ENCODE measurements at places on chromosomes 1 and 21.
A peak's percentile ranks its signal among the peaks of the same experiment; 100 is the strongest.

GRCh38 chr1:87905651-87906050 lies 577.0 kb downstream of the LMO4 start:
- DNase-seq = no peak

GRCh38 chr1:201482755-201483154 lies 13.8 kb upstream of the PHLDA3 start:
- DNase-seq = no peak

DNA sequence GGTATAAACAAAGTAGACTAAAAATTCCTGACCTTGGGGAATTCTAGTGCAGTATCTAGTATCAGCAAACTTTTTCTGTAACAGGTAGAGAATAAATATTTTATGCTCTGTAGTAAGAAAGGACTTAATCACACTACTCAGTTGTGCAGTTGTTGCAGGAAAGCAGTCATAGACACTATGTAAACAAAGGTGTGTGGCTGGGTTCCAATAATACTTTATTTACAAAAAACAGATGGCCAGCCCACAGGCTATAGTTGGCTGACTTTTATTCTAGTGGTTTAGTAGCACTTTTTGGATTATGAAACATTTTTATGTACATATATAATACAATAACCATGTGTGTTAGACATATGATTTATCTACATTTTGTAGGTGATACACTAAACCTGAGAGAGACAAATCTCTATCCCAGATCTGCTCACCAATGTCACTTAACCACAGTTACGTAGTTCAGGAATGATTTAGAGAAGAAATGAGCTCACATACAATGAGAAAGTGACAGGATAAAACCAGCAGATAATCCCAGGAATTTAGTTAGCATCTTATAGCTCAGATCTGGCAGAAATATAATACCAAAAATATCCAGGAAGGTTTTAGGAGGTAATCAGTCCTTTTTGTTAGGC lies 56.1 kb downstream of the MIER1 start:
- no peak for DNase-seq

- no peak for DNase-seq
Observed at GRCh38 chr1:8082945-8083344, 56.8 kb upstream of the ERRFI1 start.

GRCh38 chr1:97783751-97784150 lies 137.1 kb downstream of the DPYD start:
- no peak for DNase-seq

DNA sequence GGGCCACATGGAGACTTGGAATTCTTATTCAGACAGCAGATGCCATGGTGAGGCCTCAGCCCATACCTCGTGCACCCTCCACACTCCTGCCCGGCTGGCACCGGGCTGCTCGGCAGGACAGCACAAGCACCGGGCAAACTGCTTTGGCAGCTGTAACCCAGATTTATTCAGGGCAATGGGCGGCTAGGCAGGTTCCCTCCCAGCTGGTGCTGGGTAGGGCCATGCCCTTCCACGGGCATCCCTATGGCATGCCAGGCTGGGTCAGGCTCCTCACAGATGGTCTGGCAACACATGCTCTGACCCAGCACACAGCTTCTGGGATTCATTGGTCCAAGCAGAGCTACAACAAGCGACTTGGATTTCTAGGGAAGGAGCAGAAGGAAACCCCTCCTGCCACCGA lies 53.4 kb downstream of the ATP1A1 start:
- no peak for DNase-seq

GRCh38 chr1:110393691-110394492 lies 3.1 kb upstream of the SLC16A4 start:
- no peak for DNase-seq

- DNase-seq = no peak
Observed at GRCh38 chr21:26123012-26123411, 47.6 kb downstream of the APP start.

DNA sequence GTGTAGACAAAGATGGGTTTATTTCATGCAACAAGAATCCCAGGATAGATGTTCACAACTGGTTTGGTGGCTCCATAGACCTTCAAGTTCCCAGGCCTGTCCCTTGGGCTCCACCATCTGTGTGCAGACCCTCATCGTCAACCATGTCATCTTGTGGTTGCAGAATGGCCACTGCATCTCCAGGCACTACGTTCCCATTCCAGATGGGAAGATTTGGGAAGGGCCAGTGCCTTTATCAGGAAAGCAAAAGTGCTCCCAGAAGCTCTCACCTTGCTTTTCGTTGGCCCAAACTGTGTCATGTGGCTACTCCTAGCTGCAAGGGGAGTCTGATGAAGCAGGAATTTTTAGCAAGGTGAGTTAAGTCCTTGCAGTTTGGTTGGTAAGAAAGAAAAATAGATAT lies 12.8 kb downstream of the TMCC2 start:
- no peak for DNase-seq

GRCh38 chr1:39902460-39902807 lies 717 bp upstream of the MYCL start:
- DNase-seq = no peak

DNA sequence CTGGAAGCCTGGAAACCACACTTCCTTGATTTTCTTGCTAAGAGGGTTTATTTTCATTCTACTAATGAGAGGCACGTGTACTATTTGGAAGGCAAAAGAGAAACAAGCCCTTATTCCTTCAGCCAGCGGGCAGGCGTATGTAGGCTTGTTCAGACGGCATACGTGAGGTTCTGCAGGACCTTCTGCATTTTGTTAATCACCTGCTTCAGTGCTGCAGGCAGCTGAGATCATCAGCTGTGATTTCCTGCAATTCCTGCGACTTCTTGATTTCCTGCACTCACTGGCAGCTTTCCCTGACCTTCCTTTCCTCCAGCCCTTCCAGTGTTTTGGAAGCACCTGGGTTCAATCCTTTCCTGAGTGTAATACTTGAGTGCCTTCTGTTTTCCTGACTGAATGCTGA lies 43.4 kb downstream of the TSNAX start:
- DNase-seq = no peak

DNA sequence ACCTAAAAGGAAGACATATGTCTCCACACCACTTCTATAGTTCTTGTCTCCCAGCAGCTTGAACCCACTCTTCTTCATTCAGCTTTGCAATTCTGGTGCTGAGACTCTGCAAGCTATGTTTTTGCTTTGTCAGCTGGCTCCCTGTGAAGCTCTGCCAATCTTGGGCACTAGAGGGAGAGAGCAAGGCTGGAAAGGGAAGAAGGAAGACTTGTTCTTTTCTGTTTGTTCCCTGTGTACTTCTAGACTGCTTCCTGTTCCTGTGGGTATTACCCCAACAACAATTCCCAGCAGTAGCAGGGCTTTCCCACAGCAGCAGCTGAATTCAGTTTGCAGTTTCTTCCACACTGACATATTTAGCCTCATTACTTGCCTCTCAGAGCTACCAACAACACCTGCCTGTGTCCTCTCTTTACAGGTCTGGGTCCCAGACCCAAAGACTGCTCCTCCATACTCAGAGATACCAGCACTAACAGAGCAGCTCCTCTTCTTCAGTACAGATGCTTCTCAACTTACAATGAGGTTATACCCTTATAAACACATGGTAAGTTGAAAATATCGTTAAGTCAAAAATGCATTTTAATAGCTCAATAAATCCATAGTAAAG lies 275.2 kb upstream of the NEGR1 start:
- no peak for DNase-seq

DNA sequence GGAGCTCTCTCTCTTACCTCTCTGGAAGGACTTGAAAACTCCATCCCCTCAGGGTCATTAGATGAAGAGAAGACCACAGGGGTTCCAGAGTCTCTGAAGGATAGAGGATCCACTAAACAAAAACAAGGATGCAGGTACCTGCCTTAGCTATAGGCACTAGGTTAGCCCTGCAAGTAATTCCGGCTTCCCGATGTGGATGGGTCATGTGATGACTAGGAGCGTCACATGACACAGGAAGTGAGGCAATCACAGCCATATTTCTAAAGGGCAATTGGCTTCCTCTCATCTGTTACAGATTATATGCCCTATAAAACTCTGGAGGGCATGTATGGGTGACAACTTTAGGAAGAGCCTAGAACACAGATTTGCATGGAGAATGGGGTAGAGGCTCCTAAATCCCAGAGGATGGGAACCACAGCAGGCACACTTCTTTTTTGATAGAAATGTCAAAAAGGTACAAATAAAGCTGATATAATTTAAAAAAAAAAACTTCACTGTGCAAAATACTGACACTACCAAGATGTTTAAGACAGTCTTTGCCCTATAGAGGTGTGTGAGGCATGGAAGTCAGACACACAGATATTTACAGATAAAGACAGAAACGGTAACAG lies 14.1 kb downstream of the ENTREP3 start:
- peak; percentile 33 for DNase-seq

- no peak for DNase-seq
Observed at GRCh38 chr1:91606546-91607078, 106.0 kb downstream of the CDC7 start.

DNA sequence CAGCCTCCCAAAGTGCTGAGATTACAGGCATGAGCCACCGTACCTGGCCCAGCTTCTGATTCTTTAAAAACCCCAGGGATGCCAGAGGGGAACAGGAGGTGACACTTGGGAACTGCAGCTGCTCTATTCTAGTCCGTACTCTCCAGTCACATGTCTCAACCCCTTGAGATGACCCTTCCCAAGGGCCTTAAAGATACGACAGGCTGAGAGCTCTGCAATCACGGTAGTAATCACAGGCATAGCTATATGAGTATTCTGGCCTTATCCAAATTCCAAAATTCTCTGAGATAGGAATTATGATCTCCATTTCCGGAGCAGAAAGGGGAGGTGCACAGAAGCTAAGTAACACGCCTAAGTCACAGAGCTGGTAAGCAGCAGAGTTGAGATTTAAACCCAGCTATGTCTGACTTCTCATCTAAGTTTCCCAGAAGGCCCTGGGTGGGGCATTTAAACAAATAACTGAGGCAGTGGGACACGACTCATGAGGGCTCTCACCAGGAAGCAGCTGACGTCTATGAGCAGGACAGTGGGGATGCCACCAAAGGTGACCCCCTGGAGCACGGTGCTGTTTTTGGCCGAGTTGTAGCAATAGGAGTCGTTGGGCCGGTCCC lies 5.2 kb downstream of the TMEM63A start:
- no peak for DNase-seq

GRCh38 chr1:44290250-44291094 lies 64.6 kb downstream of the ERI3 start:
- DNase-seq = no peak

DNA sequence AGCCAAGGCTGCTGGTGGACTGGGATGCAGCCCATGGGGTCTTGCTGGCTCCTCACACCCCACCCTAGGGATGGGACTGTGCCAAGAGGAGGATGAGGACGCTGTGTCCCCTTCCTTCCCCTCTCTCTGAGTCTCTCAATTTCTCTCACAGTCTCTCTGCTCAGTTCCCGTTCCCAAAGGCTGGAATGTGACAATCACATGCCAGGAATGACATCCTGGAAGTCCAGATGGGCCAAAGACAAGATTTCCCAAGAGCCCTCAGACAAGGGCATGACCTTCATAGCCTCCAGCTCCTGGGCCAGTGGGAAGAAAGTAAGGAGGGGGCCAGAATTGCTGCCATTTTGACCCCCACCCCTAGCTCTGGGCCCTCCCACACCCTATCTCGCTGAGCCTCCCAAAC lies 7.6 kb upstream of the CDCP2 start:
- no peak for DNase-seq

DNA sequence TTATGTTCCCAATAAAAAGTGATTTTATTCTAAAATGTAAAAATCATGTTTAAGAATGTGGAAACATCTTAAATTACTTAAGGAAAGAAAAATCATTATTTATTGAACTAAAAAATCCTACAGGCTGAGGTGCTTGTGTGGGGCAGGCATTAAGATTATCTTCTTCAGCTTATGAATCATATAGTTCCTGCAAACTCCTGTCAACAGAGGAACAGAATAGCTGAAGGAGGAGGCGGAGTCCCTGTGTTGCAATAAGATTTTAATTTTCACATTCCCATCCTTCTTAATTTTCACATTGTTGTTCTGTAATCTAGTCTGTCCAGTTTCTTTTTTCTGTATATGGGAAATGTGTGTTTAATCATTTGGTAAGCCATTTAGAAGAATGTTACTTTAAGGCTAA lies 20.6 kb upstream of the OLFML3 start:
- no peak for DNase-seq

DNA sequence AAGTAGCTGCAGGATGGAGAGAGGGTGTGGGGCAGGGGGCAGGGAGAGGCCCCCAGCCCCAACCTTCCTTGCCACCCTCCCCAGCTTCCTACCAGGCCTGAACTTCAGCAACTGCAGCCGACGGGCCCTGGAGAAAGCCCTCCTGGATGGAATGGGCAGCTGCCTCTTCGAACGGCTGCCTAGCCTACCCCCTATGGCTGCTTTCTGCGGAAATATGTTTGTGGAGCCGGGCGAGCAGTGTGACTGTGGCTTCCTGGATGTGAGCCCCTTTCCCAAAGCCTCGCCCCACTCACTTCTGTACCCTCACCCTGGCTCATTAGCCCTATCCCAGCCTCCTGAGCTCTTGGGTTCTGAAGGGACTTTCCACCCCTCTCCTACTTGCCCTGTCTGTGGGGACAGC lies 6.0 kb downstream of the ADAM15 start:
- no peak for DNase-seq

GRCh38 chr1:52157582-52157981 lies 15.7 kb downstream of the ZFYVE9 start:
- DNase-seq = no peak

GRCh38 chr1:910881-911721 lies 12.6 kb upstream of the SAMD11 start:
- no peak for DNase-seq

DNA sequence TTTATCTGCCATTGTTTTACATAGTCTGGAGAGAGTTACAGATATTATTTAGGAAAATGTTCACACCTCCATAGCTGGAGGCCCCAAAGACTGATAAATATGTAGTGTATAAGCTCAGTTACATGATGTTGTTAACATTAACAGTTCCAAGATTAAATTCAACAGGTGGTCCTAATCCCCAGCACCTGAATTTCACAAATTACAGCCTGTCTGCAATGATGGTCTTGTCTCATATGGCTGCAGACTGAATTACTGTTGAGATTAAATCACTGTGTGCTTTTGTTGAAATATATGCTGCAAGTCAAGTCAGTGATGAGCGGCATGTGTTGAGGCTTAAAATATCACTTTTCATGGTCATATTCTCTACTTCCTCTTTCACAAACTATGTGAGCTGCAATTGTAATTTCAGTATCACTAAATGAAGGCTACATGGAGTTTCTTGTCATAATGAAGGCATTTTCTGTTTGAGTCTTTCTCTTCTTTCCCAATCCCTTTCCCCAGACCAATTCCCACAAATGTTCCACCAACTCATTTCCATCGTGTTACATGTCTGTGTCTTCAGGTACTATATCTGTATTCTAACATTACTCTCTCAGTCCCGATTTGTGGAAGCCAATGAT lies 4.2 kb downstream of the ST6GALNAC5 start:
- no peak for DNase-seq

DNA sequence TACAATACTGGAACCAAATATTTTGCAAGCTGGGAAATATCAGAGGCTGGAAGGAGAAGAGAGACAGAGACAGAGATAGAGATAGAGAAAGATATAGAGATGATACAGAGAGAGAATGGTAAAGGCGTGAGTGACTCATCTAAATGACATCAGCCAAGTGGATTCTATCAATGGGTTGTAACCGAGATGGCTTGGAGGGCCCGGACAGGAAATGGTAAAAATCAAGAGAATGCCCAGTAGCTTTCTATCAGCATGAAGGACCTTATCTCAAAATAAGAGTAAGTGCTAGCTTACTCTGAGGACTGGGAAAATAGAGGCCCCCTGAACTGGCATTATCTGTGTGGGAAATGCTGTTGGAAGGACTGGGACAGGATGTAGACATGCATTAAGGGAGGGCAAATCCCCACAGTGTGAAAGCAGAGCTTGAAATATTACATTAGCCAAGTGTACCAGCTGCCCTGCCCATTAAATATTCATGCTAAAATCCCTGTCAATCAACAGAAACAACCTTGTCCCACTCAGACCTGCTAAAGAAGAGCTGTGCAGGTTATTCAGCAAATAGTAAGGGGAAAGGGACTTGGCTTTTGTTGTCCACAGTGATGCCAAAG lies 76.6 kb upstream of the ZNF644 start:
- no peak for DNase-seq

All from stimulated activated CD8-positive, alpha-beta memory T cell treated with anti-CD3 and anti-CD28 coated beads, Interleukin-2, amount 100 ng/mL, for 48 hours (primary cell).